Activated CD4-positive, alpha-beta T cell treated with anti-CD3 and anti-CD28 coated beads for 36 hours (primary cell): ENCODE measurements at places on chromosomes 11 and 22. TPM values are rescaled to one million over a fixed set of nuclear protein-coding genes. Genes with fewer than 3 reads are reported as not detected.

DNA sequence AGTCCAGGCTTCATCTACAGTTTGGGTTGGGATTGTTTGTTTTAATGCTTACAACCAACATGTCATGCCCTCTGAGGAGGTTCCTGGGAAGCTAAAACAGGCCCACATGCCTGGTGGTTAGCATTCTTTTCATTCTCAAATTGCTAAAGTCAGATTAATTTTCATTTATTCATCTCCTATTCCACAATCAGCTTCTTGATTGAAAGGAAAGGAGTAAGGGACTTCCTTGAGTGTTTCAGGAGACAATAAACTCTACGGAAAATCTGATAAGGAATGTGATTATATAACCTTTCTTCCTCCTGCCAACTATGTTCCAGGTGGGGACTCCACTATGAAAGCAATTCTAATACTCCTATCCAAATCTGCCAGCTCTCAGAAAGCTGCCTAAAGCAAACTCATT is 30.8 kb downstream of the MRTFA start:
- no peak for DNase-seq

GRCh38 chr11:114724916-114725524 is 46.7 kb downstream of the NXPE2 start:
- DNase-seq, result no peak

Gene ENTHD1
- total RNA-seq, result 0.70 TPM

GRCh38 chr22:28009272-28009827 is 90.3 kb upstream of the PITPNB start:
- DNase-seq, result peak; percentile 88

- no peak for DNase-seq
Observed at GRCh38 chr11:116840224-116840745, 2.9 kb upstream of the APOA1 start.

Gene INPP5J
- 0.11 TPM for total RNA-seq

- DNase-seq, result no peak
Observed at GRCh38 chr22:49889071-49889470, 29.2 kb downstream of the ALG12 start.

DNA sequence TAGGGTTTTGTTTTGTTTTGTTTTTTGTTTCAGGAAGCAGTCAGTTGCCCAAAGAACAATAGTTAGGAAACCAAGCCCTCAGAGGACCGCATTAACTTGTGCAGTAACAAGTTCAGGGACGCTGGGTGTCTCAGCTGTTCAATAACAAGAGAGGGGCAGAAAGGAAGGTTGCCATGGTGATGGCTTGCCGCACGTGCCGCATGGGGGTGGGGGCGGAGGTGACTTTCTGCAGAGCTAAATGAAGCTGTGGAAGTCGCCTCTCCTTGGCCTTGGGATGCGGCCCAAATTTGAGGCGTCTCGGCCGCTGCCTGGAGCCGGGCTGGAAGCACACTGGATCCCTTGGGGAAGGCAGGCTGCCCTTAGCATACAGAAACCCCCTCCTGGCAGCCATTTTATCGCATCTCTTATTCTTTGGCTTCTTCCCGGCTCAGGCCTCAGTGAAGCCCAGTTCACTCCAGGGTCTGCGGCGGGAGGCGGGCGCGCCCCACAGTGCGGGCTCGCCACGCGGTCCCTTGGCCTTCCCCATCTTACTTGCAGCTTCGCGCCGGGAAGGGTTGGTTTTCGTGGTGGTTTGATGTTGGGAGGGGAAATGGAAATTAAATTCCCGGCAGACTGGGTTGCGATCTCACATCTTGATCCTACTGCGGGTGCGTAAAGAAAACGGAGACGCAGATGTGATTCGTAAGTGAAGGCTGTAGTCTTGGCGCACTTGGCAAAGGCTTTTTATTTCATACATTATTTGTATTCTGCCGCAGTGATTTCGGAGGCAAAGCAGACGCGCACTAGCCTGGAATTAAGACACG is 94.3 kb downstream of the SLC17A6 start:
- peak; percentile 49 for DNase-seq

DNA sequence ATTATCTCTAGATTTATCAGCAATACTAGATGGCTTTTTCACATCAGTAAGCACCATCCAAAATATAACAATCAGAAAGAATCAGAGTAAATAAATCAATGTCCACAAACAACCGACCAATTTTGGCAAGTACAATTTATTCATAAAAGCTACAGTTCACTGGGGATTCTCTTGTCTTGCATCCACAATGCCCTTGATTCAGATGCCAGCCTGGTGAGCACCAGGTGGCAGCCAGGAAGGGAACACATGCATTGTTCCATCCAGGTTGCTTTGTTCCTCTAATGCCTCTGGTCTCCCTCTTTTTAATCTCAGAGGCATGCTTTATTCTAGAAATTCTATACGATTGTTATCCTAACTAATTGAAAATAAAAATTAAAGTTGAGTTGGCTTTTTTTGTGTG is 242.1 kb upstream of the KIRREL3 start:
- no peak for DNase-seq

- no peak for DNase-seq
Observed at GRCh38 chr11:41289408-41289807, 170.0 kb downstream of the LRRC4C start.

- no peak for DNase-seq
Observed at GRCh38 chr11:58188770-58189169, at the start of gene OR9Q2. OR9Q2 (plus strand) TSS chr11:58189070; CDS start chr11:58190491, 1,421 bp downstream.

Gene OR4S2
- total RNA-seq, result not detected

GRCh38 chr22:45544588-45545170 is 42.0 kb downstream of the FBLN1 start:
- no peak for DNase-seq

GRCh38 chr22:22243033-22243680 is 1.4 kb upstream of the VPREB1 start:
- no peak for DNase-seq

Gene ESAM
- total RNA-seq, result 0.53 TPM

- DNase-seq, result no peak
Observed at GRCh38 chr22:35563211-35563610, 22.6 kb downstream of the RASD2 start.
